Activated CD4-positive, alpha-beta T cell treated with anti-CD3 and anti-CD28 coated beads, Interleukin-2, amount 10 ng/mL, durations not matched to agents 7 days and 5 days (primary cell): ENCODE measurements at places on chromosomes 2 and 18. TPM values are rescaled to one million over a fixed set of nuclear protein-coding genes. Genes with fewer than 3 reads are reported as not detected.

- no peak overlapping the region for H3K4me3 ChIP-seq
- H3K27me3 ChIP-seq = no peaks in the 10 kb centered on the region
Observed at GRCh38 chr18:51070545-51070944, 40.5 kb downstream of the SMAD4 start.

- H3K36me3 ChIP-seq = peaks cover 12% of the 10 kb centered on the region
- peak overlapping the region; percentile 83 for H3K4me3 ChIP-seq
- H3K4me1 ChIP-seq = peaks cover 53% of the 10 kb centered on the region
- no peak overlapping the region for H3K27ac ChIP-seq
- no peaks in the 10 kb centered on the region for H3K27me3 ChIP-seq
Observed at GRCh38 chr2:226790011-226790410, 9.6 kb downstream of the IRS1 start.

- no peak overlapping the region for H3K27ac ChIP-seq
- H3K27me3 ChIP-seq = no peaks in the 10 kb centered on the region
- H3K36me3 ChIP-seq = no peaks in the 10 kb centered on the region
- DNase-seq = no peak
Observed at GRCh38 chr2:1690056-1690775, 54.1 kb downstream of the PXDN start.

- H3K4me3 ChIP-seq = no peak overlapping the region
- H3K27ac ChIP-seq = no peak overlapping the region
- no peaks in the 10 kb centered on the region for H3K4me1 ChIP-seq
- H3K27me3 ChIP-seq = no peaks in the 10 kb centered on the region
- DNase-seq = no peak
Observed at GRCh38 chr2:141501752-141502151, 629.1 kb downstream of the LRP1B start.

GRCh38 chr2:38754506-38754905, 3.3 kb upstream of the SRSF7 start:
- no peaks in the 10 kb centered on the region for H3K27me3 ChIP-seq
- H3K27ac ChIP-seq = peak overlapping the region; percentile 71
- H3K36me3 ChIP-seq = peaks cover 14% of the 10 kb centered on the region
- peak overlapping the region; percentile 62 for H3K4me3 ChIP-seq

- H3K4me3 ChIP-seq = no peak overlapping the region
- H3K27me3 ChIP-seq = no peaks in the 10 kb centered on the region
- H3K36me3 ChIP-seq = peaks cover 3% of the 10 kb centered on the region
- H3K4me1 ChIP-seq = peaks cover 6% of the 10 kb centered on the region
- no peak for DNase-seq
Observed at GRCh38 chr18:76351961-76352581, 143.0 kb downstream of the ZNF516 start.

GRCh38 chr2:31762085-31762484, 181.3 kb upstream of the SRD5A2 start:
- H3K4me3 ChIP-seq = no peak overlapping the region
- H3K27me3 ChIP-seq = no peaks in the 10 kb centered on the region
- no peak for DNase-seq
- H3K36me3 ChIP-seq = no peaks in the 10 kb centered on the region

DNA sequence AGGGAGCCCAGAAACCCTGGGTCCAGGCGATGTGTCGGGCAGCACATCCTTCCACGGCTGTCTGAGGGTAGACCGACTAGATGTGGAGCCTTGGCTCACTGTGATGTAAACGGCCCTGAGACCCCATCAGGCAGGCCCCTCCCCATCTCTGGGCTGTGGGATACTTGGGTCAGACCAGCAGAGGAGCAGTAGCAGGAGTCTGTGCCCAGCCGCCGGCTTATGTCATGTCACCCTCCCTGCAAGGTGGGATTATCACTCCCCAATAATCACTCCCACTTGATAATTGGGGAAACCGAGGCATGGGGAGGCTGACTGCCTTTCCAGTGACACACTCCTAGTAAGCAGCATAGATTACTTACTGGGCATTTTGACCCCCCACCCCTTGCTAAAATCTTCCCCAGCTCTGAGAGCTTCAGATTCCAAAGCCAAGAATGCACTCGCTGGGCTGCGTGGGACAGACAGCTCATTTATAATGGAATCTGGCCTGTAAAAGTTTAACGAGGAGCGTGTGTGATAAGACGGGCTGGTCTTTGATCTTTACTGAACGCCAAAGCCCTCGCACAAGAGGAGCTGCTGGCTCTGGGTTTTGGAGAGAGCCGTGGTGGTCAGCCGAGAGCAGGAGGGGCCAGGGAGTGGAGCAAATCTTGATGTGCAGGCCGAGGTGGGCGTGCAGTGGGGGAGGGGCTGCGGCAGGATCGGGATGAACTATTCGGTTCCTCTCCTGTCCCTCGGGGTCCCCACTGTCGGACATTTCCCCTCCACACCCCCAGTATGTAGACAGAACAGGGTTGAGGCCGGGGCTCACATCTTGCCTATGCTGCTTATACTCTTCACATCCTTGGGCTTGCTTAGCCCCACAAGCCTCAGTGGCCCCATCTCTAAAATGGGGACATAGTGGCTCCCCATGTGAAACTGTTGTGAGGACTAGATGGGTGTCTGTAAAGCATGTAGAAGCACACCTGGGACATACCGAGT, 200.0 kb downstream of the GLI2 start:
- no peak overlapping the region for H3K27ac ChIP-seq
- DNase-seq = no peak
- H3K27me3 ChIP-seq = no peaks in the 10 kb centered on the region
- H3K4me3 ChIP-seq = no peak overlapping the region
- H3K4me1 ChIP-seq = no peaks in the 10 kb centered on the region

DNA sequence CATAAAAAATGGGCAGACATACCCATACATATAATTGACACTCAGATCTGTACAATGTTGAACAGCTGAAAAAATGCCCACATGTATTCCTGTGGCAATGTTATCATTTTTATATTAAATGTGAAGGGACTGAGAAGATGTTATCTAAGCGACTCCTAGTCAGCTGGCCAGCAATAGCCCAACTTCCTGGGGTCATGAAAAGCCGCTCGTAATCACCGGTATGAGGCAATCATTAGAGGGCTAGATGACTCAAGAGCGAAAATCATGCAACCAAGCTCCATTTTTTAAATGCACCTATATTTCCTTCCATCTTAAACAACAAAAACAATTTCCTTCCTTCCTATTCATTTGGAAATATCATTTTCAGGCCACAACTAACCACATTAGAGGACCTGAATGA, 274.6 kb upstream of the CCDC68 start:
- H3K4me1 ChIP-seq = peaks cover 1% of the 10 kb centered on the region
- no peak for DNase-seq
- H3K27me3 ChIP-seq = no peaks in the 10 kb centered on the region
- H3K36me3 ChIP-seq = no peaks in the 10 kb centered on the region
- no peak overlapping the region for H3K27ac ChIP-seq
- H3K4me3 ChIP-seq = no peak overlapping the region

- H3K27me3 ChIP-seq = peaks cover 27% of the 10 kb centered on the region
- no peak for DNase-seq
- no peak overlapping the region for H3K27ac ChIP-seq
- H3K4me3 ChIP-seq = no peak overlapping the region
- H3K4me1 ChIP-seq = peaks cover 30% of the 10 kb centered on the region
Observed at GRCh38 chr2:222703091-222703490, 31.6 kb downstream of the MOGAT1 start.

The NFATC1 gene
- total RNA-seq = 36.9 TPM

The ST6GAL2 gene
- total RNA-seq = not detected

The TTN gene
- 12.3 TPM for total RNA-seq

The SKOR2 gene
- not detected for total RNA-seq
